ENCODE measurements at places on chromosomes 1 and 21. TPM values are rescaled to one million over a fixed set of nuclear protein-coding genes. Genes with fewer than 3 reads are reported as not detected.

- no peak overlapping the region for H3K27ac ChIP-seq
- H3K4me3 ChIP-seq = no peak overlapping the region
- H3K27me3 ChIP-seq = no peaks in the 10 kb centered on the region
- H3K36me3 ChIP-seq = peaks cover 75% of the 10 kb centered on the region
- H3K4me1 ChIP-seq = peaks cover 3% of the 10 kb centered on the region
- DNase-seq = no peak
Observed at GRCh38 chr1:38018864-38019343, 6.4 kb downstream of the UTP11 start.

- H3K27ac ChIP-seq = no peak within 1 kb of the TSS
- DNase-seq = peak; percentile 93
- peak within 1 kb of the TSS; percentile 14 for H3K4me3 ChIP-seq
- no peaks in the 10 kb centered on the region for H3K27me3 ChIP-seq
- H3K4me1 ChIP-seq = peaks cover 6% of the 10 kb centered on the region
Observed at GRCh38 chr1:16921391-16922185, at the start of gene CROCC. Gene CROCC (plus strand): TSS chr1:16921931. CDS start chr1:16922019, 88 bp downstream.

CD52 gene
- not detected for polyA plus RNA-seq

DNA sequence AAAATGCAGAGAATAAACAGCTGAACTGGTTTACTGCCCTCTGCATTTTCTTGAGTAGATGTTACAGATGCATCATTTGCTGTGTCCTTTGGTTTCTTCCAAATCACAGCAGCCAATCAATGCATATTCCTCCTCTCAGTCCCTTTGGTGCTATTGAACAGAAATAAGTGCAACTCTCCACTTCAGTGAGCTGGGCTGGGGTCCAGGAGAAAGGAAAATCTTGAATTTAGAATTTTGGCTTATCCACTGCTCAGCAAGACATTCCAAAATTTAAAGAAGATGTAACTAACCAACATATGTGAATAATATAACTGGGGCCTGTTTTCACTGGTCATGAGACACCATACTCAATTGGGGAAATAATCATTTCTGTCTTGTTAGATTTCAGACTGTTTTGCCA, 39.2 kb downstream of the PRMT6 start:
- no peaks in the 10 kb centered on the region for H3K27me3 ChIP-seq
- DNase-seq = no peak
- no peak overlapping the region for H3K27ac ChIP-seq
- H3K4me3 ChIP-seq = no peak overlapping the region

DNA sequence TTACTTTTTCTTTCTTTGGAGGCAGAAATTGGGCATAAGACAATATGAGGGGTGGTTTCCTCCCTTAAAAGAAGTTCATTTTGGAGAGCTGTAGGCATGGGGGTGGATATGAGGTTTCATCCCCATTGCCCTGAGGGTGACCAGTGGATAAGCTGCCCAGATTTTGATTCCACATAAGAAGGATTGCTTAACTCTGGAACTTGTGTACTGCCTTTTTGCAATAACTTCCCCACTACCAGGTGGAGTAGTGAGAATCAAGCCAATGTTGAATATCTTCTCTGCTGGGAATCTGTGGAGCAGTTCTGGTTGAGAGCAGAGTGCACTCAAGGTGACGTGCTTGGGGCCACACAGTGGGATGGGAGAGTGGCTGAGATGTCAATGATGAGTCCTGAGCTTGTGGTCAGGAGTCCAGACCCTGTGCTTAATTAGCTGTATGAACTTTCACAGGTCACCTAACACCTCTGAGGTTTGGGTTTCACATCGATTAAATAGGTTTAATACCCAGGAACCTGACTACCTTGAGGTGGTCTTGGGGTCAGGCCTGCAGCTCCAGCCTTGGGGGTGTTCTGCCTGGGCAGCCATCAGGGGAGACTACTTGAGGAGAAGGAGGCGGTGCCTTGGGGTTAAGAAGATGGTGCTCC, 152.9 kb downstream of the FCRL5 start:
- no peaks in the 10 kb centered on the region for H3K36me3 ChIP-seq
- H3K4me1 ChIP-seq = no peaks in the 10 kb centered on the region
- H3K27me3 ChIP-seq = peaks cover 10% of the 10 kb centered on the region
- H3K27ac ChIP-seq = no peak overlapping the region
- DNase-seq = no peak

SYT6 gene
- not detected for polyA plus RNA-seq

All from SK-N-SH (cell line).